Stimulated activated CD4-positive, alpha-beta T cell treated with anti-CD3 and anti-CD28 coated beads, Interleukin-12 subunit alpha, Interleukin-12 subunit beta, amount 100 ng/mL, for 4 hours (primary cell): ENCODE measurements at places on chromosomes 2 and 18.

DNA sequence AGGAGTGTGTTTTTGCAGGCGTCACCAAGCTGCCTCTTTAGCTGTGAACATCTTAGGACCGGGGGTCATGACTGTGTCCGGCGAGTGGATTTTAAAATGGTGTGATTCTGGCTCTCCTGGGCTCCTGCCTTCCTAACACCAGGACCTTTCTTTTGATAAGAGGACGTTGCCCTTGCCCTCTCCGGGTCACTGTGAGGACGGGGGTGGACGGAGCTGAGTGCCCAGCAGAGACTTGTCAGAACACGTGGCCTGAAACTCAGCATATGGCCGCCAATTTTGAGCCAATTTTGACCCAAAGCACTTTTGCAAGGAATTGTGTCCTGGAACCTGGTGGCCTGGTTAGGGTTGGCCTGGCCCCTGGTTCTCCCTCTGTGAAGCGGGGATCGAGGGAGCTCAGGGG lies 40.2 kb downstream of the RTP5 start:
- DNase-seq, result no peak

DNA sequence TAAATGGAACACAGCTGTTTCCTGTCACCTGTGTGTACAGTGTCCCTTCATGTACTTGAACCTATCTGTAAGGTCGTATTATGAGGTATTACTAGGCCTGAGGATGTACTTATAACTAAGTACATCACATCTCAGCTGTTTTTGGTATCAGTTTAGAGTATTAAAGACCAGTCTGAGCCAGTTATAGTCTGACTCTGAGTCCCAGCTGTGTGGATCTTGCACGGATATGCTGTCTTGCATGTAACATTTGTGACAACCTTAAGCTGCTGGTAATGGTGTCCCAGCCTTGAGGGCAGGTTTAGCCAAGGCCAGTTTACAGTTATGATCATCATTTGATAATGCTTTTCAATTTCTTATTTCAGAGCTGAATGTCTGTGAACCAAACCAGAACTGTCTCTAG lies 496.3 kb downstream of the SLC4A3 start:
- no peak for DNase-seq

DNA sequence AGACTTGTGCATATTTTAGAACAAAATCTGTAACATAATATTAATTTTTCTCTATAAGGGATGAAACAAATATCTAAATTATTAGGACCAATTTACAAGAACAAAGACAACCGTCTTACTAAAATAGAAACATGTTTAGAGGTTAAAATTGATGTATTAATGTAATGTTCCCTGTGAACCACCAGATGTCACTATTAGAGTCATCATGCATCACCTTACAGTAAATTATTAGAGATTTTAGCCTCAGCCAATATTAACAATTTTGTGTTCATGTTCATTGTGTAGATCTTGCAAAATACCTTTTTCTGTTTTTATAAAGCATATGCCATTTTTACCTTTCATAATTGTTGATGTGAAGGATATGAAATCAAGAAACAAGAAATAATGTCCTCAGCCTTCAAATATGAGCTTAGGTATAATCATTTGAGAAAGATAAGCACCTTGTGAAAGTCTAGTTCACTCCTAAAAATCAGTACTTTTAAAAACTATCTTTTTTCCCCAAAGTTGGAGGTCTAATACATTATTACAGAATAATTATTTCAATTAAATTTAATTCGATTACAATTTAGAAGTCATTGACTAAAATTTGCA lies 344.3 kb upstream of the KCNH7 start:
- no peak for DNase-seq

DNA sequence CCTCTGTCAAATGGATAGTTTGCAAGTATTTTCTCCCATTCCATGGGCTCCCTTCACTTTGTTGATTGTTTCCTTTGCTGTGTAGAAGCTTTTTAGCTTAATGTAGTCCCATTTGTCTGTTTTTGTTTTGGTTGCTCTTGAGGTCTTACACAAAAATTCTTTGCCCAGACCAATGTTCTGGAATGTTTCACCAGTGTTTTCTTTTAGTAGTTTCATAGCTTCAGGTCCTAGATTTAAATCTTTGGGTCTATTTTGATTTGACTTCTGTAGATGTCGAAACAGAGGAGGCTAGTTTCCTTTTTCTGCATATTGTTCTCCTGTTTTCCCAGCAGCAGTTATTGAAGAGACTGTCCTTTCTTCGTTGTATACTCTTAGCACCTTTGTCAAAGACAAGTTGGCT lies 351.6 kb downstream of the PTPRM start:
- no peak for DNase-seq

- DNase-seq, result no peak
These were observed 70.1 kb upstream of the BZW1 start for GRCh38 chr2:200741468-200742202.

DNA sequence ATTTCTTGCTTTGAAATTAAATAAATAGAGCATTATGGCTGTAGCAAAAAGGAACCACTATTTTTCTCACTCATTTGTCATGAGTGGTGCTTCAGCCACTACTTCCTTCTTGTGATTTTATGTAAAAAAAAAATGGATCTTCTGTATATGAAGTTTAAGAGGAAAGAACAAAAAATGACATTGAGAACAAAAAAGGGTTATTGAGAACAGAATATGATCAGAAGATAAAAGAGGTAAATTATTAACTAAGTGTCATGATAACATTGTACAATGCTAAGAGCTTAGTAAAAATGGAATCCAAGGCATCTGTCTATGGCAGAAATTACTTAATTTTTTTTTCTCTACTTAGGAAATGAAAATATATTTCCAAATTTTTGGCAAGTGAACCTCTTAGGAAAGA lies 103.5 kb downstream of the PKP4 start:
- DNase-seq, result no peak

DNA sequence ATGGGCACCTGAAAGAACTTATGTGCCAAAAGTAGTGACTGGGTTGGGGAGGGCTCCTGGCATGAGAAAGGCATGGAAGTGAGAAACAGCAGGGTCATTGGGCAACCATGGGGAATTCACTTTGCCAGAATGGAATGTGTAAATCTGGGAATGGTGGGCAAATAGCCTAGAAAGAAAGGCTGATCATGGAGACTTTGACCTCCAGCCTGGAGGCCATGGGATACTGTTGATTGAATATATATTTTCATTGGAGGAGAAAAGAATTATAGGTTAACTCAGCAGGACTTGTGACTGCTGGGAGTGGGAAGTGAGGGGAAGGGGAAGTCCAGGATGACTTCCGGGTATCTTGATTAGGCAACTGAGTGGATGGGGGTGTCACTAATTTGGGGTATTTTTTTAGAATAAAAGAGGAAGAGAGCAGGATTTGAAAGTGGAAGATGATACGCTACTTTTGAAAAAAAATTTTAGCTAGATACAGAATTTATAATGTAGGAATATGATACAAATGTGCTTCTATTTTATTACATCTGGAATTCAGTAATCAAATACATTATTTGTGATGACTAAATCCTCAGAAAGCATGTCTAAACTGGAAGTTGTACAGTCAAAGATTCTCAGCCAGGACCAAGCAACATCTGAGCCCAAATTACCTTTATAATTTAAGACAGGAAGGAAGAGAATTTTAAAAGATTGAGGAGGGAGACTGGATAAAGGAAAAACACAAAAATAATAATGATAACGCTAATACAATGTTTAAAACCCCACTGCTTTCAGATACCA lies 116.2 kb downstream of the GATA6 start:
- DNase-seq, result no peak

- no peak for DNase-seq
These were observed 28.9 kb upstream of the NT5DC4 start for GRCh38 chr2:112691881-112692281.

DNA sequence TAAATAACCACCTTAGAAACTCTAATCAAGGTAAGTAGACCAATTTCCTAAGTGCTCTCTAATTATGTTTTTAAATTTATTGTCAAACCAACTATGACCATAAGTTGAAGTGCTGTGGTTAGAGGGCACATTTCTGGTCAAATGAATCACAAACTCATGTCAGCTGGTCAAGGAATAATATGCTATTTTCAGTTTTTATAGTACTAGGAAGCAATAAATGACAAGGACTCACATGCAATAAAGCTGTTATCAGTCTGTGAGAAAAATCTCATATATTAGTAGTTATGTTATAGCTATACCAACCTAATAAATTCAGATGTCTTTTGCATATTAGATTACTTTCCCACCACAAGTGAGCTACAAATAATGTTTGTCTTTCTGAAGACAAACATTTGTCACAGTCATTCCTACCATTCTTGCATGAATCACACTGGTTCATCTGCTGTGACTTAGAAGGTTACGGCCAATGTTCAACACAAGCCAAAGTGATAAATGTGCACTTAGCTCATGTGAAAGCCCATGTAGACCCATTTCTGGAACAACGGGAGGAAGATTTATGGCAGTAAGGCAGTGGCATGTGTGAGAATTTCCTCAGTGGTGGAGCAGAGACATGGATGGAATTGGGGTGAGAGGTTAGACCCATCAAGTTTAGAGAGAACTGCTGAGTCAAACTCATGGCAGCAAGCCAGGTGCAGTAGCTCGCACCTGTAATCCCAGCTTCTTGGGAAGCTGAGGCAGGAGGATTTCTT lies 27.4 kb upstream of the CCNYL1 start:
- DNase-seq, result no peak

- DNase-seq, result no peak
These were observed 576.0 kb downstream of the LRP1B start for GRCh38 chr2:141554810-141555209.

DNA sequence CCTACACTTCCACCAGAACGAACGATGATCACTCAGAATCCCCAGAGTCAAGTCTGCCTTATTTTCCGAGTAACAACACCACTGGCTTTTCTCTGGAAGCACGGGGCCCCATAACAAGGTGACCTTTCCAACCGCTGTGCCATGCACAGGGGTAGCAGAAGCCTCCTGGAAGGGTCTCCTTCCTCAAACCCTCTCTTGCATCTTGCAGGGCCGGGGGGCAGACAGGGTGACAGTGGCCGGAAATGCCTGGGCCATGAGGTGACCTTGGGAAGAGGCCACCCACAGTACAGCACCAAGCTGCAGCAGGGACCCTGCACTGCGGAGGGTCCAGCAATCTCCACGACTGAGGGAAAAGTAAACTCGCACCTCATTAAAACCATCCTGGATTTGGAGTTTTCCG lies 108.5 kb downstream of the PXDN start:
- no peak for DNase-seq

- DNase-seq, result no peak
These were observed 15.4 kb downstream of the MRPL44 start for GRCh38 chr2:223972656-223973102.

- DNase-seq, result no peak
These were observed 123.1 kb upstream of the ARL4C start for GRCh38 chr2:234620018-234620417.

- no peak for DNase-seq
These were observed 104.7 kb downstream of the GPR39 start for GRCh38 chr2:132521341-132521740.

DNA sequence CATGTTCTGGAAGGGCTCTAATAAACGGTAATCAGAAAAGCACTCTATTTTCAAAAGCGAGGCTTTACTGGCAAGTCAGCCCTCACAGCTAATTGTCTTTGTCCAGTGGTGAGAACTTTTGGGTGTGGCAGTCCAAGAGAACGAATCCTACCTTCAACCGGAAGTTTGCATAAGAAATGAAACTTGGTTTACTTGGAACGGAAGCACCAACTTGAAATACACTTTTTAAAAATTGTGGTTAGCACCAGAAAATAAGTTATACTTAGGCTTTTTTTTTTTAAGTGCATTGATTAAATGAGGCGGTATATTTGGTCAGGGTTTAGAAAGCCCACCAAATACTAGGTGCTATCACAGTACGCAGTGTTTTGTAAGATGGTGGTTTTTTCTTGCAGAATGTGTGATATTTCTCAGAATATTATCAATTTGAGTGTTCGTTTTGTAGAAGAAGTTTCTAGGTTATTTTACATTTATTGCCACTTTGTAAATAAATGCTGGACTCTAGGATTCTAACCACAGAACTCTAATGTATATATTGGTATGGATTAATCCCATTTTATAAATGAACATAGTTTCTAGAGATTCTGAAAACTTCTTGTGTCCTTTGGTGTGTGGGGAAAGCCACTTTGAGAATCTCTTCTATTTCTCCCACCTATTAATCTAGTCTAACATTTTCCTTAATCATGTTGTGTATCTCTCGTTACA lies 1.2 kb downstream of the MYL12A start:
- no peak for DNase-seq

DNA sequence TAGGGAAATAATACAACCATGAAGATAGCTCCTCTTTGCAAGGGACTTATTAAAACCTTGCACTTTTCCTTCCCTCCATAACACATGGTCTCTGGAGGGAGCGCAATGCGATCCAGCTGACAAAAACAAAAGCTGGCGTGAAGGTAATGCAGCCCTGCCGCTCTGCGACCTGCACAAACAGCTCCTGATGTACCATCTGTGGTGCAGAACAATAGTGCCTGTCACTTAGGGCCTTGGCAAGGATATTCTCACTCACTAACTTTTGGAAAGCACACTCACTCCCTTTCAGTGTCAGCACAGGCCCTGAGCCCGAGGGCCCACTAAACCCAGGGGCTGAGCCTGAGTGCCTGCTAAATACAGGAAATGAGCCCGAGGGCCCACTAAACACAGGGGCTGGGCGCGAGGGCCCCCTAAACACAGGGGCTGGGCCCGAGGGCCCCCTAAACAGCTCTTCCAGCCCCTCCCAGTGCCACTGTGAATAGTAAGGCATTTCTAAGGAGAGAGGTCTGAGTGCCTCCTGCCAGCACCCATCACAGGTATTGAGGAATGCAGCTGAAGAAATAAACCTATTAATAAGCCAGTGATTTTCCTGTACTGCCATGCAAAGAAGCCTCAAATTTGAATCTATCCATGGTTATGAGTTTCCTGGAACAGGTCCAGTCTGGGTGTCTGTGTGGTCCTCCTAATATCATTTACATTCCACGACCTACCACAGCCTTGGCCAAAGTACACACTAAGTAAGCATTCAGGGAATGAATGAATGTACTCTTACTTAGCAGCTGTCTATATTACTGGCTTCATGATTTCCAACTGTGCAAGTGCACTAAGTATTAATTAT lies 9.3 kb downstream of the L3MBTL4 start:
- DNase-seq, result no peak

DNA sequence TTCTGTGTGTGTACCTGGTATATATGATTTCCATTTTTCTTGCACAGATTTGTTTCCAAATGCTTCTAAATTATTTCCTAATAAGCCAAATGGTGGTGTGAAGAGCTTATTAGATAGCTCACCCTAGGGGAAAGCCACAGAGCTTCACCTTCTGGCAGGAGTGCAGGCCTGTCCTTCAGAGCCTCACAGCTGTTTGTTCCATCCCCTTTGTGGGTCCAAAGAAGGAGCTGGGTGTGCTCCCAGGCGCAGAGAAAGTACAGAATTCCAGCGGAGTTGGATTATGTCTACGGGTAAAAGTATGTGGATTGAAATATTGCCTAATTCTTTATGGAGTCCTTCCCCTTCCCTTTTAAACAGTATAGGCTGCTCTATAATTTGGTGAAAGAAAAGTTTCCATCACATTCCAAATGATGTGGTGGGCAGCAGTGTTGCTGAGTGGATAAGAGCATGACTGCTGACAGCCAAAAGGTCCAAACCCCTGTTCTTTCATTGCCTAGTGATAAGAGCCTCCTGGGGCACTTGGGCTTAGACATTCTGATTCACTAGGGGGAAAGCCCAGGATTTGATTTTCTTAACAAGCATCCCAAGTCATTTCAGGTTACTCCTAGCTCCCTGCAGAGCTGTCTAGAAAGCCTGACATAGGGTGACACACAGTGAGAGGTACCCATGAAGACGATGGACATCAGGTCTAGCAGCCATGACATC lies 86.6 kb downstream of the WDSUB1 start:
- no peak for DNase-seq
